ENCODE measurements at places on chromosomes 6 and 20.

DNA sequence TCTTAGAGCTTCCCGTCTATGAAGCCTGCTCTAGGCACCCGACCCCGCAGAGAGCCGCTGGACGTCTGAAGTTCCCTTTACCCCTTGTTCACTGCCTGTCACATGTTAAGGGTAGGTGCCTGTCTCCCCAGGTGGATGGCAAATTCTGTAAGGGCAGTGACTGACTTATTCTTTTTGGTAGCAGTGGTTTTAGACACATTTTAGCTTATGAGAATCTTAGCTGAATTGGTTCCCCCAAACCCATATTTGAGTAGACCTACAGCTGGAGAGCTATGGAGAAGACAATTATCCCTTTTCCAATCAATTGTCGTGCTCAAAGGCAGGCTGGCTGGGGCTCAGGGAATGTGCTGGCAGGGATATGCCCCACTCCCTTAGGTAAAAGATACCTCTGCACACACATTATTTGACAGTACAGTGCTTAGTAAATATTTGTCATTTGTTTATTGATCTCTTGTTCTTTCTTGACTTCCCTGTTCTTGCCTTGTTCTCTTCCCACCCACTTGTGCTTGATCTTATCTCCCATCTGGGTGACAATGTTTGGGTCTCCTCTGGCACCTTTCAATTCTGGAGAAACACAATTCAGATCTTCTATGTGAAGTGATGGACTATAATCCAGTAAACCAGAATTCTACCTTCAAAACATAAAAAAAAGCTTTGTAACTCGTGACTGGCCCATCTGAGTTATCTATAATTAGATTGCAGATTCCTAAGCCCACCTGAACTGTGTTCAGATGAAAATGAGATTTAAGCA lies 114.3 kb upstream of the SLC2A12 start:
- no peak for DNase-seq

- no peak for DNase-seq
Observed at GRCh38 chr6:166325383-166326042, 16.8 kb downstream of the SFT2D1 start.

GRCh38 chr6:31541059-31541657 lies 645 bp downstream of the DDX39B start:
- no peak for DNase-seq

DNA sequence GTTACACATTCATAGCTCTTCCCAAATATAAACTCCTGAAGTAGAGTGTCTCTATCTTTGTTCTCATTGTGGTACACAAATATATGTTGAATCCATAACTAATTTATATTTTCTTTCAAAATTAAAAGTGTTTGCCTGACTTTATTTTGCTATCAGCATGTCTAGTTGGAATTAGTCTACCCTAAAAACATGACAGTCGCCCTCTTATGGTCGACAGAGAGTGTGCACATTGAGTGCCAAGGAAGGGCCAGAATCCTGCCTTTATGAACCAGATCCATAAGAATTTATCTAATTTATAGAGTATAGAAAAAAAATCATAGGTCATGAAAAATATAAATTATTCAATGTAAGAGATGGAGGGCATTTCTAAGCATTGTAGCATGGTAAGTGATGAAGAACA lies 12.3 kb upstream of the DEFB112 start:
- no peak for DNase-seq

DNA sequence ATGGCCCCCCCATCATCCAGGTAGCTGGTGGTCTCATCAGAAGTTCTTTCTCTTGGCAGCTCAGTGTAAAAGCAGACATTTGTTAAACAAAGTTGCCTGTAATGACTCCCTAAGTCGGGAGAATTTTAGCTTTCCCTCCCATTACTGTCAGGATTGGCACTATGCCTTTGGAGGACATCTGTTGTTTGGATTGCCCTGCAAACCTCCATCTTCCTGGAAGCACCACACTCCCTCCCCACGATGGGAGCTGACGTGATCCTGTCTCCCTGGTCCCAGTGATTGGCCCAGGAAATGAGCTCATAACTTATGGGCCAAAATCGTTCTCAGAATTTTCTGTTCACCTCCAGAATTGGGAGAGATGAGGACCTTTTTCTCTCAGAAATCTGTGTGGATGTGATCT lies 42.6 kb upstream of the CNR1 start:
- DNase-seq = no peak

DNA sequence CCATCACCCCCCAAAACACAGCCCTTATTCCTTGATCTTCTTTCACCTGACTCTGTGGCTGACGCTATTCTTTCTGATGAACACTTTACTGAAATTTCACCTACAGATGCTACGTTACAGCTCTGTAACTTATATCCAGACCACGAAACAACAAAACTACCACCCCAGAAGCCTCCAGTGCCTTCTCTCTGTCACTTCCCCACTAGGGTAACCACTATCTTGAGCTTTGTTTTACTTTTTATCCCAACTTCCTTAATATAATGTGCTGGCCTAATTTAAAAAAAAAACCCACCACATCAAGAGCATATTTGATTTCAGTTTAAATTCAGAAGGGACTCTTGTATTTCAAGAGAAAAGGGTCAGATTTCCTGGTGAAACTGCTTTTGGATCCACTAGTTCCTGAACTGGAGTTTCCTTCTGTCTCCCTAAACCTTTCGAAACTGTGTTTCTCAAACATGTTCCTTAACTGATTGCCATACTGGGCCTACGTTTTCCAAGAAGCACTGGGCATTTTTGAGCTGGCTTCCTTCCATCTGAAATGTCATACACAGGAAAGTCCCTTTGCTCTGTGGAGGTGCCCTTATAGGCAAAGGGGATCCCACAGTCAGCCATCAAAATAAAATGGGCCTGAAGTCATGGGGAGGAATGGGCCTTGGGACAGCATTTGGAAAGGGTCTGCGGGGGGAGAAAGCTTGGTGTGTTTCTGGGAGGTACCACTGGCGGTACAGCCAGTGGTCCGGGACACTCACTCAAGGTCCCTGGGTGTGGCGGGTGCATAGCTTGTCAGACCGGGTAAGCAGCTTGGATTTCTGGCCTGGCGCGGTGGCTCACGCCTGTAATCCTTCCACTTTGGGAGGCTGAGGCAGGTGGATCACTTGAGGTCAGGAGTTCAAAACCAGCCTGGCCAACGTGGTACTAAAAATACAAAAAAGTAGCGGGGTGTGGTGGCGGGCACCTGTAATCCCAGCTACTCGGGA lies 25.8 kb upstream of the RTF2 start:
- DNase-seq = no peak

- no peak for DNase-seq
Observed at GRCh38 chr6:47041741-47042140, 391 bp downstream of the ADGRF1 start.

GRCh38 chr6:23176883-23177282 lies 607.5 kb downstream of the HDGFL1 start:
- DNase-seq = no peak

- no peak for DNase-seq
Observed at GRCh38 chr6:14467591-14467990, 350.0 kb downstream of the CD83 start.

DNA sequence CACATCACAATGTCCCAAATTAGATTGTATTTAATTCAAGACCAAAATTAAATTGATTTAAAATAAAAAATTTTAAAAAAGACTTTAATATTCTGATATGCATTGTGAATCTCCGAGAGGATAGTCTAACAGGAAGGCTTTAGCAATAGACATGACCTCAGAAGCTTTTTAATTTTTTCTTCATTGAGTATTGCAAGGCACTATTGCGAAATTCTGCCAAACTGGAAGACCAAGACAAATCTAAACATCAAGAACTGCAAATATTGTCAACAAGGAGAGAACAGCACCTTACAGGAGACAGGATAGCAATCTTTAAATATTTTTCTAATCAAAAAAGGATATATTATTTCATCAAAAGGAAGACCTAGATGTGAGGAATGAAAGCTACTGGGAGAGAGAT lies 56.9 kb downstream of the BMP5 start:
- DNase-seq = no peak

DNA sequence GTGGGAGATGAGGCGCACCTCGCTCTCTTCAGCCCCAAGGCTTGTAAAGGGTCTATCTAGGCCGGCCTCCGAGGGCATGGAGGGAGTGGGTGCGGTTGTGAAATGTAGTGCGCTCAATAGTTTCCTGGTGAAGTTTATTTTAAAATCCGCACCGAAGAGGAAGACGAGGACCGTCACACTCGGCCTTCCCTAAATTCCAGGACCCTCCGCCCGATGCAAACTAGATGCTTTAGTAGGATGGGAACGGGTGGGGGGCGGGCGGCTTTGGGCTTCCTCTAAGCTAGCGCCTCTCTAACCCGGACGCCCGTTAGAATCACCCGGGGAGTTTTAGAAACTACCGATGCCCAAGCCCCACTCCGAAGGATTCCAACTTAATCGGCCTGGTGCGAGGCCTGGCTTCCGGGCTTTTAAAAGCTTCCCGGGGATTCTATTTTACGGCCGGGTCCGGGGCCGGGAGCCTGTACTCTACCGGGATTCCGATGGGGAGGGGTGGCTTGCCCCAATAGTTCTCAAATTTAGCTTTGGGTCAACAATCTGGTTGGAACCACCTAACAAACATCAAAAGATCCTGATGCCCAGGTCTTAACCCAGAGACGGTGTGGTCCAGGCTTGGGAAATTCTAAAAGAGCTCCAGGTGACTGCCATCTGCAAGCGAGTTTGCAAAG lies 548 bp upstream of the BCAS4 start:
- no peak for DNase-seq

GRCh38 chr6:80769106-80769505 lies 662.6 kb downstream of the BCKDHB start:
- no peak for DNase-seq

Measured in GM18507 (cell line).